ENCODE measurements at places on chromosomes 1 and 21.

DNA sequence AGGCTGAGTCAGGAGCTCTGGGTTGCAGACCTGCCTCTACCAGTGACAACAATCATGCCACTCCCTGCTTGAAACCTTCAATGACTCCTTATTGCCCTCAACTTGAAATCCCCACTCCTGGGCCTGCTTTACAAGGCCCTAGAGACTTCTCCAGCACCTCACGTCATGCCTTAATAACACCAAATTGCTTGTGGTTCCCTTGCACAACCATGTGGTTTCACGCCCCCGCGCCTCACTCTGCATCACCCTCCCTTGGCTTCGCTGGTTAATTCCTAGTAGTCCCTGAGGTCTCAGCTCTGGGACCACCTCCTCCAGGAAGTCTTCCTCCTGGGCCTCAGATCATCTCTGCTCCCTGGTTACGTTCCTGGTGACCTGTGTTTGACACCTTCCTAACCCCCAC lies 33.0 kb downstream of the EPHA2 start:
- DNase-seq, result peak; percentile 53

DNA sequence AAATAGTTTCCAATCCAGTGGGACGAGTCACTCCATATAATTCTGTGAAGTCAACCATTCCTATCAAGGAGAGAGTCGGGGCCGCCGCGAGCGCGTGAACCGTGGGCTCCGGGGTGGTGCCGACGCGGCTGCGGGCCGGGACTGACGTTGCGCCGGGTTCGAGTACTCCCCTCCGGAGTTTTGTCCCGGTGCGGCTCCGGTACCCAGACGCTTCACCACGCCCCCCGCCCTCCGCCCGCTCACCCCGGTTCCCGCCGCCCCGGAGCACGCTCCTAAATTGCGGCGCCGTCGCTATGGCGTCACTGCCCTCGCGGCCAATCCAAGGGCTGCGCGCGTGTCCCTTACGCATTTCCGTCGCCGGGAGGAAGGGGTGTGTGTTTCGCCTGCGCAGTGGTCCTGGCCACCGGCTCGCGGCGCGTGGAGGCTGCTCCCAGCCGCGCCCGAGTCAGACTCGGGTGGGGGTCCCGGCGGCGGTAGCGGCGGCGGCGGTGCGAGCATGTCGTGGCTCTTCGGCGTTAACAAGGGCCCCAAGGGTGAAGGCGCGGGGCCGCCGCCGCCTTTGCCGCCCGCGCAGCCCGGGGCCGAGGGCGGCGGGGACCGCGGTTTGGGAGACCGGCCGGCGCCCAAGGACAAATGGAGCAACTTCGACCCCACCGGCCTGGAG lies at the start of gene ATAD3B:
Gene ATAD3B, plus strand, starts transcription at position 377 of the 664 bp plus-strand sequence. Its CDS starts 120 bp downstream, at position 497.
- peak; percentile 89 for DNase-seq

GRCh38 chr1:59266180-59266926 lies 30.5 kb upstream of the FGGY start:
- DNase-seq, result no peak

- no peak for DNase-seq
Measured at GRCh38 chr1:19448491-19449439, 36.6 kb downstream of the CAPZB start.

GRCh38 chr1:75768016-75768415 lies 18.0 kb upstream of the RABGGTB start:
- no peak for DNase-seq

DNA sequence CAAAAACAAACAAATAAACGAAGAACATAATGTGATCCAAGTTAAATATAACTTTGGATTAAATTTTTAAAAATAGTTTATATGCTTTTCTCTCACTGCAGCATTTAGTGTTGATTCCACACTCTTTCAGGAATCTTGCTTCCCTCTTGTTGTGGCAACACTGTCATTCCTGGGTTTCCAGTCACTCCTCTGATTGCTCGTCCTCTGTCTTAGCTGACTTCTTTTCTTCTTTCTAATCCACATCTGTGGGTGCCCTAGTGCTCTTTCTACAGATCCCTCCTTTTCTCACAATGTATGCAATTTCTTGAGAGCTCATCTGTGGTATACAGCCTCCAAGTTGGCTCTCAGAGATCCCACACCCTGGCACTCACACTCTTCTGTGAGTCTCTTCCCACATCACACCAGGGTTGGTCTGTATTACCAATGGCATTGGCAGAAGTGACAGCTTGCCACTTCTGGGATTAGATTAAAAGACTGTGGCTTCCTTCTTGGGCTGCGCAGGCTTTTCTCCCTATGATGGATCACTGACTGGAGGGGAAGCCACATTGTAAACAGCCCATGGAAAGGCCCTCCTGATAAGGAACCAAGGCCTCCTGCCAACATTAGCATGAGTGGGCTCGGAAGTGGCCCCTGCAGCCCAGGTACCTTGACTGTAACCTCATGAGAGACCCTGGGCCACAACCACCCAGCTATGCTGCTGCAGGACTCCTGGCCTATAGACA lies 11.5 kb upstream of the MYOC start:
- no peak for DNase-seq

GRCh38 chr1:202235003-202235660 lies 41.5 kb downstream of the LGR6 start:
- no peak for DNase-seq

GRCh38 chr1:233268389-233269022 lies 27.0 kb downstream of the PCNX2 start:
- DNase-seq, result no peak

DNA sequence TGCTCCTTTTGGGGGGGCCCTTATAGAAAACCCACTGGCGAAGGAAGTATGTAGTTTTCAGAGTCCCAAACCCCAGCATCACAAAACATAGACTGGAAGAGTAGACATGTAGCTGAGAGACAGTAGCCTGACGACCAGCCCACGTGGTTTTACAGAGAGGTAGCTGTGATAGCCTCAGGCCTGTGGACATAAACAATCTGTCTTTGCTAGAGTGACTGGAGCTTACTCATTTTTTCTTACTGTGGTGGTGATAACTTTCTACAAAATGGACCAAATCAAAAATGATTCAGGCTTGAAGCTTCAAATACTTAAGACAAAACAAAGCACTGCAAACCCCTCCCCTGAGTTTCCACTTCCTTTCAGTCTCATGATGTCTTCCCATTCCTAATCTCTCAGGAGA lies 497.0 kb downstream of the RWDD3 start:
- no peak for DNase-seq

- DNase-seq, result no peak
Measured at GRCh38 chr1:31289021-31289420, 7.6 kb downstream of the SNRNP40 start.

DNA sequence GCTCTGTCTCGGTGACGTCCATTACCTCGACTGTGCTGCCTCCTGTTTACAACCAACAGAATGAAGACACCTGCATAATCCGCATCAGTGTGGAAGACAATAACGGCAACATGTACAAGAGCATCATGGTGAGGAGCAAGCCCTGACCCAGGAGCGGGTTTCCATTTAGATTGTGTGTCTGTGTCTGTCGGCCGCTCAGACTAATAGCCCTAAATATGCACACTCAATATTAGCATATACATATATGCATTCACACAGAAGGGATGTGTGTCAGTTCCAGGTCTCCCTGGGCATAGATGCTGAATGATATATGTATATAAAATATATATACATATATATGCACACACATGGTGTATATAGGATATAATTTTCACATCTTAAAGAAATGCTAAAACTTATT lies 111.7 kb downstream of the RGL1 start:
- no peak for DNase-seq

DNA sequence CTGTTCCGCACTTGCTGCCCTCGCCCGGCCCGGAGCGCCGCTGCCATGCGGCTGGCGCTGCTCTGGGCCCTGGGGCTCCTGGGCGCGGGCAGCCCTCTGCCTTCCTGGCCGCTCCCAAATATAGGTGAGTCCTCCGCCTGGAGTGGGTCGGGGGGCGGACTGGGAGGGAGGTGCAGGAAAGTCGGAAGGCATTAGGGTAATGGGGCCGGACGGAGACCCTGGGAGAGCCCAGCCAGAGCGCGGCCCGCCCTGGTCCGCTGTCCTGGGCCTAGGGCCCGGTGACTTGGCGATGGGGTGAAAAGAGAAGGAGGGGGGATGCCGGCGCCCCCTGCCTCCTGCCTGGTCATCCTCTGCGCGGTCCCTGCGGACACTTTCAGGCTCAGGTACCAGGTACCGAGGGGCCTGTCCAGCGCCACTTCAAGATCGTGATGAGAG lies 243 bp downstream of the ADAM15 start:
- DNase-seq, result no peak

DNA sequence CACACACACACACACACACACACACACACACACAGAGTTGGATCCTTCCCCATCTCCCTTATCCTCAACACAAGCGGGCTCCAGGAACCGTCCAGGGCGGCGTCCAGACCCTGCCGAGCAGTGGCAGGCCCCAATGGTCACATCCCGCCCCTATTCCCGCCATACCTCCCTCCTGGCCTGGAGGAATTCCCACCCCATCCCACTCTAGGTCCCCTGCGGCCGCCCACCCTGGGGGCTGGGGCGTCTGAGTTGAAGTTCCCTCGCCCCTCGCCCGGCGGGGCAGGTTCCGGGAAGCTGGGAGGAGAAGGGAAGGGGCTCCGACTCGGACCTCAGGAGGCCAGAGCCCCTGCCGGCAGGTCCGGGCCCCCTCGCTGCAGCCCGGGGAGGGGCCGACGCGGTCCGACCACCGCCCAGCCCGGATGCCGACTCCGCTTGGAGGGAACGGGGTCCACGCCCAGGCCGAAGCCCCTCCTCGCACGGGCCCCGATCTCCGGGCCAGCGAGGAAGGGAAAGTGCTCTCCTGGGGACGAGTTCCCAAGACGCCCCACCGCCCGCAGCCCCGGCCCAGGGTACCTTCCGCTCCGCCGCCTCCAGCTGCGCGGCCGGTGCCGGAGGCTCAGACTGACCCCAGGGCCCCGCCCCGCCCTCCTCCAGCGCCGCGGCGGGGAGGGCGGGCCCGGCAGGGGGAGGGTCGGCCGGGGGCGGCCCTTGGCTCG lies at the start of gene RHOC:
Gene RHOC, minus strand, starts transcription at position 623 of the 716 bp plus-strand sequence. CDS start 3,328 bp downstream, outside the sequence.
- peak; percentile 26 for DNase-seq

DNA sequence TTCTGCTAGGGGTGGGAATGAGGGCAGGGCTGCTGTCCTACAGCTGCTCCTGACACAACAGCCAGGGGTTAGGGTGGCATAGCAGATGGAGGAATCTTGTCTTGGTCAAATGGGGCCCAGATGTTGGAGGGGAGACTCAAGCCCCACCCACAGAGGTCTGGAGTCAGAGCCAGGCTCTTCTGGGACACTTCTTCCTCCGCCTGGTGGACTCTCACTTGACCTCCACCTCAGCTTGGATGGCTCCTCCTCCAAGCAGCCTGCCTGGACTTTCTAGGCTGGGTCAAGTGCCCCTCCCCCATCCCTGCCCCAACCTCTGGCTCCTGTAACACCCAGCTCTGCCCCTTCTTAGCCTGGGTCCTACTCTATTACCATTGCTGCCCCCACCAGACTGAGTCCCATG lies 35.5 kb downstream of the EPHA2 start:
- no peak for DNase-seq

DNA sequence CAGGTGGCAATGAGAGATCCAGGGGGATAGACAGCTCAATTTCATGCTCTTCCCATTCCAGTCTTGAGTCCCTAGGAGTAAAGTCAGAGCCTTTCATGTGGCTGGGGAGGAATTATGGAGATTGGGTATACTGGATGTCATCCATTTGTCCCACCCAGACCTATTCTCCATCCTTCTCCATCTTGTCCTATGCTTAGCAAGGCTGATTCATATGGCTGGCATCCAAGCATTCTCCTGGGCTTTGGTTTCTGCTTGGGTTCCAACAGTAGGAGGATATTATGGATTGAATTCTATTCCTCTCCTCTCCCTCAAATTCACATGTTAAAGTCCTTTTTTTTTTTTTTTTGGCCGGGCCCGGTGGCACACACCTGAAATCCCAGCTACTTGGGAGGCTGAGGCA lies 3.8 kb upstream of the CDC20 start:
- no peak for DNase-seq

DNA sequence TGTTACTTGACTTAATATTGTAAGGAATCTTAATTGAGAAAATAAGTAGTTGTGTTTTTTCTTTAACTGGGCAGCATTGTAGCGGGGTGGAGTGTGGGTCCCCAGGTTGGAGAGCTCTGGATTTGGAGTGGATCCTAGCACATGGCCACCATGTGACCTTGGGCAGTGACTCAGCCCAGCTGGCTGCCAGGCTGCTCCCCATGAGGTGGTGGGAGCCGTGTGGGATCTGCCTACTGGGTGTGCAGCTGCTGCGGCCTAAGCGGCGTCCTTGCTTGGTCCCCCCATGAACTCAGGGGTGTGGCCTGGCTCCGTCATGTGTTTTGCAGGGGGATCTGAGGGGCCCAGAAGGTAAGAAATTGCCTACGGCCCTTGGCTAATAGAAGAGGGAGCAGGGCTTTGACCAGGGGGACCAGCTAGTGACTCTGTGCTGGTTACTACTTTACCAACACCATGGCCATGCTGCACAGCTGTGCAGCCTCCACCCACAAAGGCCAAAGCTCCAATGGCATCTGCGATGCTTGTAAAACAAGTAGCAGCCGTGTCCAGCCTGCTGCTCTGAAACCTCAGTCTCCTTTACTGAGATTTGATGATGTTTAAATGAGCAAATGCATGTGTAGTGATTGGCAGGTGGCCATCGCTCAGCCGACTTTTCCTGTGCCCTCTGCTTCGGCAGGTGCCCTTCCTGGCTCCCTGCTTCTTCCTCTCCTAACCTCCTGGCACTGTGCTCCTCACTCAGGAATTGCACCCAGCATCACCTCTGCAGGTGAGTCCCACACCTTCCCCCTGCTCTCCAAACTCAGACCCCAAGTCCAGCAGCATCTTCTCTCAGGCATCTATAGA lies 68.3 kb downstream of the ADARB1 start:
- no peak for DNase-seq

DNA sequence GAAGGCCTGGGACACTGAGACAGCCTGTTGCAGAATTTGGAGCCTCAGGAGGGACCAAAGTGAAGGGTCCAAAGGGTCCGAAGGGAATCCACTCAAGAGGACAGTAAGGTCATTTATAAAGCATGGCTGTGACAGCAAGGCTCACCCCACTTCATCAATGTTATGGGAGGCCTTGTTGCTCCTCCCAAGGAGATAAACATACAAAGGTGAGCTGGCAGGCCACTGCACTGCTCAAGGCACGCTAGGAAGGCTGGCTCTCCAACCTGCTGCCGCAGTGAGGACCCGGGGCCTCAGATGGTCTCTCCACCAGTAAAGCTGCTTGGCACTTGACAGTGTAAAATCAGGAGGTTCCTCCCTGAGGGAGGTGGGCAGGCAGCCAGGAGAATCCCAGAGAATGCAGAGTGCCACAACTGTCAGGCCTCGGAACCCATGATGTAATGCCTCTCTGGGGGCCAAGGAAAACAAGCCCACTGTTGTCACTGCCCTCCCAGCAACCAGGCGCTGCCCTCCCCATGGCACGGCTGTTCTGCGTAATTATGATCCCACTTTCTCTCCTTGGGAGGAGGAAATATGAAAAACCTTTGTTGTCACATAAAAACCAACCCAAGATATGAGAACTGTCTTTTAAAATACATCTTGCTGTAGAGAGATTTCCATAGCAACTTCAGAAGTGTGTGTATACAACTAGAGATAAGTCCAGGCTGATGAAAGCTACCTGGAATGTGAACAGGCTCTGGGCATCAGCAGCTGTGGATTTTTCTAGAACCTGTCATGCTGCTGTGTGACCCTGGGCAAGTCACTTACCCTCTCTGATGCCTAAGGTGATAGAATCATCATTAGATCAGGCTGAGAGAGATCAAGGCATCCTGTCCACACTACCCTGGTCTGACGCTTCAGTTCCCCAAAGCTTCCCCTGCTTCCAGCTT lies 102.5 kb downstream of the KCNN3 start:
- DNase-seq, result no peak
